Thyroid gland (tissue), 4 donors: ENCODE measurements at places on chromosomes 4 and X. TPM values are rescaled to one million over a fixed set of nuclear protein-coding genes. Genes with fewer than 3 reads are reported as not detected.
A peak's percentile ranks its signal among the peaks of the same experiment; 100 is the strongest.

- H3K27me3 ChIP-seq: no peaks in the 10 kb centered on the region
- H3K4me3 ChIP-seq: no peak overlapping the region
- H3K4me1 ChIP-seq: peaks cover 12% of the 10 kb centered on the region
- DNase-seq: no peak
Observed at GRCh38 chr4:145511913-145512522, 30.4 kb downstream of the SMAD1 start.

- no peak overlapping the region for H3K4me3 ChIP-seq
- no peaks in the 10 kb centered on the region for H3K36me3 ChIP-seq
- H3K27ac ChIP-seq: no peak overlapping the region
- no peak for DNase-seq
Observed at GRCh38 chrX:41512394-41512793, 65.3 kb downstream of the NYX start.

RNF128 gene
- total RNA-seq: 64.2 TPM

GRCh38 chr4:55440786-55441185 lies 45.0 kb downstream of the TMEM165 start:
- no peaks in the 10 kb centered on the region for H3K36me3 ChIP-seq
- H3K4me3 ChIP-seq: no peak overlapping the region
- DNase-seq: no peak
- H3K27ac ChIP-seq: no peak overlapping the region

DNA sequence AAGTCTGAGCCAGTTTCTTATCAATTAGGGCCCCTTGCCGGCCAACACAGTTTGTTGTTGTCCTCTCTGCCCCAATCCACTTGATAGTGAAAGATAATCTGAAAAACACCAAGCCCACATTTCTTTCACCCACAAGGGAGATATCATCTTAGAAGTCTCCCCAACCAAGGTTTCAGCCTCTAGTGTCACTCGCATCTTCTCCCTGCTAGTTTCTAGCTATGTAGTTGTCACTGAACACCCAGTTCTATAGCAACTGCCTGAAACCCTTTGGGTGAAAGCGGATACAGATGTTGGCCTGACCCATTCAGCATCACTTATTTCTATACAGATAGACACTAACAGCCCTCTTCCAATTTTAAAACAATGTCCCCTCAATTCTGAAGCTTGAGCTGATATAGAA lies 116.3 kb downstream of the BMP15 start:
- H3K36me3 ChIP-seq: no peaks in the 10 kb centered on the region
- no peak overlapping the region for H3K4me3 ChIP-seq
- H3K4me1 ChIP-seq: no peaks in the 10 kb centered on the region
- DNase-seq: no peak

DNA sequence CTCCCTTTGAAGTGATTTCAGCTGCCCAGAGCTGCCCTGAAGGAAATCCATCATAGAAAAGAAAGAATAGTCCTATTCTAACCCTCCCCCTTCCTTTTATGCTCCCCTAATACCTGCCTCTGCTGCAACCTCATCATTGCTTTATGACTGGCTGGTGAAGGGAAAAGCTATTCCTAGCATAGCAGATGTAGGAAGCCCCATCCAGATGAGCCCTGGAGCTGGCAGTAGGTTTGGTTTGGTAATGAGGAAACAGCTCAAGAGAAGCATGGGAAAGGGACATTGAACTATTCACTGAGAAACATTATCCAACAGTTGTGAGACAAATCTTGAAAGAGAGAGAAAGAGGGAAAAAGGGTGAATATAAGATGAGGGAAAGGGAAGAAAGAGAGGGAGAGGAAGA lies 29.2 kb downstream of the ARSJ start:
- H3K36me3 ChIP-seq: no peaks in the 10 kb centered on the region
- no peak overlapping the region for H3K27ac ChIP-seq
- no peak overlapping the region for H3K4me3 ChIP-seq
- no peak for DNase-seq

CXCL13 gene
- not detected for total RNA-seq

DNA sequence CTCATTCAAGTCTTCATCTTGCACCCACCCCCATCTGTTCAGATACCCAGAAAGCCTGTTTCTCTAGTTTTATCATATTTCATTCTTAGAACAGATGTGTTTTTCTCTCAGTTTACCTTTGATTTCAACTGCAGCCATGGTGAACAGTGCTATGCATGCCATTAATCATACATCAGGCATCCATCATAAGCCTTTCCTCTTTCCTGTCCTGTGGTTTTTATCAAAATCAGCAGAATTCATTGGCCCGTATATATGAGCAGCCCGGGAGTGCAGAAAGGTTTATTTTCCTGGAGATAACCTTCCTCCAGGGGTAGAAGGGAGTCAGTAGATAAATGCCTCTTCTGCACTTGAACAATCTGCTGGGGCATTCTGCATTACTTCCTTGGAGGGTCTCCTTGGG lies 65.7 kb downstream of the IL21 start:
- H3K4me3 ChIP-seq: no peak overlapping the region
- H3K36me3 ChIP-seq: no peaks in the 10 kb centered on the region
- no peak overlapping the region for H3K27ac ChIP-seq
- no peaks in the 10 kb centered on the region for H3K27me3 ChIP-seq
- DNase-seq: no peak

GRCh38 chrX:151704041-151704663 lies 8.9 kb downstream of the PRRG3 start:
- H3K4me3 ChIP-seq: no peak overlapping the region
- no peaks in the 10 kb centered on the region for H3K36me3 ChIP-seq
- no peak for DNase-seq
- H3K27ac ChIP-seq: no peak overlapping the region
- no peaks in the 10 kb centered on the region for H3K27me3 ChIP-seq
- no peaks in the 10 kb centered on the region for H3K4me1 ChIP-seq

- no peaks in the 10 kb centered on the region for H3K4me1 ChIP-seq
- no peak for DNase-seq
- no peaks in the 10 kb centered on the region for H3K36me3 ChIP-seq
- H3K27me3 ChIP-seq: no peaks in the 10 kb centered on the region
- H3K4me3 ChIP-seq: no peak overlapping the region
Observed at GRCh38 chrX:126900937-126901336, 81.4 kb downstream of the PRR32 start.

DNA sequence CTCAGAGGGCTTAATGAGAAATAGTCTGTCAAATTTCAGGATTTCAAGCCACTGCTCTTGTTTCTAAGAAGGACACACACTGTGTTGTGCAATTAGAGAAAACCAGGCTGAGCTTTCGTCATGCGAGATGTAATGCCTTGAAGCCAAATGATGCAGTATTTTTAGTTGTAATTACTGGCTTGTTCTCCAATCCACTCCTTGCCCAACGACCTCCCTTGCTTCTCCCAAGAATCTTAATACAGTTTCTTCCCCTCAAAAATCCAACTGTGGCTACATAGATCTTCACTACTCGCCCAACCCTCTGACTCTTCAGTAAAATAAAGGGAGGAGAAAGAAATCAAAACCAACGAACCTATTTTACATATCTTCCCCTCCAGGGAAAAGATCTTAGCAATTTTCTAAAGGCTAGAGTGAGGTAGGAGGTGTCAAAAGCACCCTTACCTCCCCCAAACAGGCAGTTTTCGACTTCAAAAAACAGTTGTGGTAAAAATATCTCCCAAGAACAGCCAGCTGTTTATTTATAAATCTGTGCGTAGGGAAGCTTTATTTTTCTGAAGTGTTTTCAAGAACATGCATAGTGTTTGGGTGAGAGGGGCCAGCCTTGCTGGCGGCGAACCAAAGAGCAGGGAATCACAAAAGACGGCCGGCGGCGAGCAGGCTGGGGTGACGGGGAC lies 68.7 kb downstream of the MGST2 start:
- H3K27me3 ChIP-seq: no peaks in the 10 kb centered on the region
- H3K4me3 ChIP-seq: no peak overlapping the region
- H3K27ac ChIP-seq: peak overlapping the region; percentile 84
- no peak for DNase-seq
- H3K36me3 ChIP-seq: no peaks in the 10 kb centered on the region

DNA sequence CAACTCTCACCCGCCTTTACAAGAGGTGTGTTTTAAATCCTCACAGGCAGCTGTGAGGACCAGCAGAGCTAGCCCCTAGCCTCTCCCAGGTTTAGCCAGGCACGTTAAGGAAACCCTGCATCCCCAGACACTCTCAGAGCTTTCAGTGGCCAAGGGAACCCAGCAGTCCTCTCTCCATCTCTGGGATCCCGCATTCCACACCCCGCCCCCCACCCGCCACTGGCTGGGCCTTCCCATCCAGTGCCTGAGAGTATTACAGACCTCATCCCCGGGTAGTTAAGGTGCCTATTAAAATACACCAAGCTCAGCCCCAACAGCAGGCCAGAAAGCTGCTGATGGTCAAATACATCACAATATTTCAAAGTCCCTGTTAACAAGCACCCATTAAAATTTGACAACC lies 256.2 kb downstream of the BCOR start:
- no peak overlapping the region for H3K27ac ChIP-seq
- H3K36me3 ChIP-seq: no peaks in the 10 kb centered on the region
- H3K27me3 ChIP-seq: no peaks in the 10 kb centered on the region

DCAF12L2 gene
- not detected for total RNA-seq

XAGE1B gene
- not detected for total RNA-seq

SLITRK4 gene
- 3.2 TPM for total RNA-seq

ANXA10 gene
- not detected for total RNA-seq

- no peaks in the 10 kb centered on the region for H3K27me3 ChIP-seq
- no peaks in the 10 kb centered on the region for H3K36me3 ChIP-seq
- no peak for DNase-seq
- no peak overlapping the region for H3K27ac ChIP-seq
- no peak overlapping the region for H3K4me3 ChIP-seq
Observed at GRCh38 chr4:38723726-38724474, 58.9 kb downstream of the TLR10 start.

GRCh38 chr4:30837861-30838260 lies 117.7 kb downstream of the PCDH7 start:
- H3K27me3 ChIP-seq: no peaks in the 10 kb centered on the region
- H3K27ac ChIP-seq: no peak overlapping the region
- no peak overlapping the region for H3K4me3 ChIP-seq

DNA sequence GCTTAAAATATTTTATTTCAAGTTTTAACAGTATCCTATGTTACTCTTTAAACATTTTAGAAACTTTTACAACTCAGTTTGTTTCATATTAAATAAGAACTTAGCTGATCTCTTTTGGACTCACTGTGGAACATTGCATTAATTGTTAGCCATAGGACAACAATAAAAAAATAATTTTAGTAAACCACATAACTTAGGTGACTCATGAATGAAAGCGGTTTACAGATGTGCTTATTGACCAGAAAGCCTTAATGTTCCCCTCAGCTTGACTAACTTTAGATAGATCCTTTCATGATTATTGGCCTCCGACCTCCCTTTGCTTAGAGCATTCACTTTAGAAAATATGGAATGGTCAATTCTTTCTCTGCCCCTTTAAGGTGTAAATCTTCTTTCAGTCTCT lies 783.5 kb upstream of the MAGEB2 start:
- no peaks in the 10 kb centered on the region for H3K36me3 ChIP-seq
- H3K4me1 ChIP-seq: no peaks in the 10 kb centered on the region
- no peaks in the 10 kb centered on the region for H3K27me3 ChIP-seq
- no peak overlapping the region for H3K27ac ChIP-seq
- no peak overlapping the region for H3K4me3 ChIP-seq
- DNase-seq: no peak

CLGN gene
- total RNA-seq: not detected

GRCh38 chr4:155005395-155006090 lies 202.9 kb upstream of the NPY2R start:
- no peaks in the 10 kb centered on the region for H3K36me3 ChIP-seq
- no peaks in the 10 kb centered on the region for H3K27me3 ChIP-seq
- H3K4me3 ChIP-seq: no peak overlapping the region
- H3K27ac ChIP-seq: no peak overlapping the region

- no peaks in the 10 kb centered on the region for H3K4me1 ChIP-seq
- H3K27me3 ChIP-seq: no peaks in the 10 kb centered on the region
- H3K4me3 ChIP-seq: no peak overlapping the region
- peak overlapping the region; percentile 73 for H3K27ac ChIP-seq
- no peak for DNase-seq
- H3K36me3 ChIP-seq: no peaks in the 10 kb centered on the region
Observed at GRCh38 chr4:57044279-57044678, 65.6 kb downstream of the POLR2B start.

- H3K4me1 ChIP-seq: no peaks in the 10 kb centered on the region
- H3K27me3 ChIP-seq: no peaks in the 10 kb centered on the region
- no peak overlapping the region for H3K4me3 ChIP-seq
- no peak overlapping the region for H3K27ac ChIP-seq
- H3K36me3 ChIP-seq: no peaks in the 10 kb centered on the region
Observed at GRCh38 chrX:78708262-78708661, 39.3 kb upstream of the LPAR4 start.

DNA sequence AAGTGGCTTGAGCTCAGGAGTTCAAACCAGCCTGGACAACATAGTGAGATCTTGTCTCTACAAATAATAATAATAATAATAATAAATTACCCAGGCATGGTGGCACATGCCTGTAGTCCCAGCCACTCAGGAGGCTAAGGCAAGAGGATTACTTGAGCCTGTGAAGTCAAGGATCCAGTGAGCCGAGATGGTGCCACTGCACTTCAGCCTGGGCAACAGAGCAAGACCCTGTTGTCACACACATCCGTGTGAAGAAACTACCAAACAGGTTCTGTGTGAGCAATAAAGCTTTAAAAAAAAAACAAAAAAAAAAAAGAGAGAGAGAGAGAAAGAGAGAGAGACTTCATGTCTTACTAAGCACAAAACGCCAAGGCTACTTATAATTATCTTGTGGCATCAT lies 42.5 kb downstream of the ANOS1 start:
- no peaks in the 10 kb centered on the region for H3K36me3 ChIP-seq
- H3K27ac ChIP-seq: no peak overlapping the region
- no peak overlapping the region for H3K4me3 ChIP-seq
- H3K4me1 ChIP-seq: no peaks in the 10 kb centered on the region
- no peaks in the 10 kb centered on the region for H3K27me3 ChIP-seq

CLDN34 gene
- not detected for total RNA-seq

MAGEA9B gene
- not detected for total RNA-seq

- no peaks in the 10 kb centered on the region for H3K4me1 ChIP-seq
- no peaks in the 10 kb centered on the region for H3K27me3 ChIP-seq
- no peak overlapping the region for H3K27ac ChIP-seq
- no peaks in the 10 kb centered on the region for H3K36me3 ChIP-seq
- no peak for DNase-seq
Observed at GRCh38 chrX:72347366-72347765, 41.7 kb upstream of the CITED1 start.

CTPS2 gene
- 18.0 TPM for total RNA-seq
